ENCODE measurements at places on chromosomes 1 and 21.

DNA sequence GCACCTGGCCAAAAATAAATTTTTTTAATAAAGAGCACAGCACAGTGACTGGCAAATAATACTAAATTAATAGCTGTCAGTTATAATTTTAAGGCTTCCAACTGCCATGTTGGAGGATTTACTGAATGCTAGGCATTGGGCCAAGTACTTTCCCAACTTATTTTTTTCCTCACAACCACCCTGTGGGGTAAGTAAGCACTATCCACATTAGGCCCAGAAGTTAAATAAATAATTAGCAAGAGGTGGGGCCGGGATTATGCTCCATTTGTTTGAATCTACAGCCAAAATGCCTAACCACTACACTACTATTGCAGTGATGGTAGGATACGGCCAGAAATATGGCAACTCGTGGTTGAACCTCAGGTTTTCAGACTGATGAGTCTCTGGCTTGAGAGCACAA is 4.6 kb upstream of the TRNAU1AP start:
- DNase-seq = no peak

- DNase-seq = no peak
Measured at GRCh38 chr1:156157506-156157905, 4.1 kb downstream of the SEMA4A start.

DNA sequence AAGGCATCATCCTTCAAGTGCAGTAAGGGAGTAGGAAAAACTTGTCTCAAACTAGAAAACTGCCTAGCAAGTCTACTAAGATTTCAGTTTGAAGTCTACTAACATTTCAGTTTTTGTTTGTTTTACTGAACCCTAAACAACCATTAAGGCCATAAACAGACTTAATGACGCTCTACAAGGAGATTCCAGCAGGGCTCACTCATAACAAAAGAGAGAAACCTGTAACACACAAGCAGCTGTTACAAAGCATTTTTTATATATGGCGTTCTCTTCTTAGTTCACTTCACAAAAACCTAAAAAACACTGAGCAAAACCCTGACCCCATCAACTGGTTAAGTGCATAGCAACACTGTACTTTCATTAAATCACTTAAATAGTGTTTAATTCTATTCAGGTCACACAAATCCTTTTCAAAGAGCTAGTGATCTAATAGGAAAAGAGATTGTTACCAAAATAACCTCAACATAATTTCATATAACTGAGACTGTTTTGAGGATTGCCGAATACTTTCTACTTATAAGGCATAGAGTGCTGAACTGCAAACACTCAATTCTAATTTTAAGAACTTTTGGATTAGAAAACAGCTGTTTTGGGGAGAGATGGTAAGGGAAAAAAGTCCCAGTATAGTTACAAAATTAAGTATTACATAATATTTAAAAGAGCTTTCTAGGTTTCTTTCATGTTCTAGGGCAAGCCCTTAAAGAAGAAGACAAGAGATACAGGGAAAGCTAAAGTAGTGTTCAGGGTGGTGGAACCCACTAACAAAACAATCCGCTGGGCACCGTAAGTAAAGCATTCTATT is 1.4 kb downstream of the B3GALNT2 start:
- DNase-seq = peak; percentile 58

GRCh38 chr1:115317101-115318012 is 20.7 kb downstream of the NGF start:
- DNase-seq = no peak

GRCh38 chr1:247701338-247701737 is 15.1 kb downstream of the OR6F1 start:
- no peak for DNase-seq

DNA sequence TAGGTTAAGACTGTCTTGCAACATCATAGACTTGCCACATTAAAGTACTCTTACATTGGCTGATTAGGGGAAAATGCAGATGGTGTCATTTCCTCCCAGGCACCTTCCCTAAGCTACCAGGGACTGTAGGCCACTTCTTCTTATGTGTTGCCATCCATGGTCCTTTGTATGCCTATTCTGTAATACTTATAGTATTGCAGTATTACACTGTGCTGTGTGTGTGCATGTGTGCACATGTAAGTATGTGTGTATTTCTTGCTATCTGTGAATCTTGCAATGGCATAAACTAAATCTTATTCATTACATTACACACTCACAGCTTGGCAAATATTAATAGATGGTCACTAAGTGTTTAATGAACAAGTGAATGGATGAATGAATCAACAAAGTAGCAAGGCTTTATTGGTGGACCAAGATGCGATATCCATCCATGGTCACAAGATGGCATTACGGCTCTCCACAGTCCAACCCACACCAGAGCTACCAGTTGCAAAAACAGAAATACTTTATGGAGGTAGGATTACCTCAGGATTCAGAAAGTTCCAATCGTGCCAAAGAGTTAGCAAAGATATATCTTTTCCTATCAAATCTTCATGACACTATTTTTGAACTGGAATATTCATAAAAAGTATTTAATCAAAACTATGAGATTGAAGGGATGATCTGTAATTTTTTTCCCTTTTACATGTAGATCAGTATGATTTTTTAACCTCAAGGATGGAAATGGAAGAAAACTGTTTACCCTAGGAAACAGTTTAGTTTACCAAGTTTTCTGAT is 160.2 kb downstream of the DENND1B start:
- peak; percentile 64 for DNase-seq

DNA sequence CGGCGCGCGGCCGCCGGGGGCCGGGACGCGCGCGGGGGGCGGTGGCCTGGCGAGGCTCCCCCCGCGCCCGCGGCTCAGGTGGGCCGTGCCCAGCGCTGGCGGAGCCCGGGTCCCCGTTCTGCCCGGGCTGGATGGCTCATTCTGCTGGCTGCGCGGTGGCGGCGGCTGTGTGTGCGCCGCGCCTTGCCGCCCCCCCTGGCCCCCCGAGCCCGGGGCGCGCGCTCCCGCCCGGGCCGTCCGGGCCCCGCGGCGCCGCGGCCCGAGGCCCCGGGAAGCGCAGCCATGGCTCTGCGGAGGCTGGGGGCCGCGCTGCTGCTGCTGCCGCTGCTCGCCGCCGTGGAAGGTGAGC is at the start of gene EPHB2:
Gene EPHB2, plus strand, starts transcription at position 139 of the 349 bp plus-strand sequence. Its CDS starts 144 bp downstream, at position 283.
- DNase-seq = peak; percentile 58

- no peak for DNase-seq
Measured at GRCh38 chr1:77300566-77300965, 18.7 kb downstream of the AK5 start.

DNA sequence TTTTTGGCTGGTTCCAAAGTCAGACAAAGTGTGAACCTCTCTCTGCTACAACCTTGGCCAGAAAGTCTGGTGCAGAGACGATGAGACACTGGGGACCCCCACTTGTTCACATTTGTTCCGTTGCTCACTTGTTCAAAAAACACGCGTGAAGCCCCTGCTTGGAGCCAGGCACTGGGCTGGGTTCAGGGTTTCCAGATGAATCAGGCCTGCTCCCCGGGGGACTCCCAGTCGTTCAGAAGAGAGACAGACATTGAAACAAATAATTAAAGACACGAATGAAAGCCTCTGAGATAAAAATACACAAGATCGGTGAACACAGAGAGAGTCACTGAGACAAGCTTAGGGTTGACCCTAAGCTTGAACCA is 101.5 kb upstream of the RUNX3 start:
- no peak for DNase-seq

DNA sequence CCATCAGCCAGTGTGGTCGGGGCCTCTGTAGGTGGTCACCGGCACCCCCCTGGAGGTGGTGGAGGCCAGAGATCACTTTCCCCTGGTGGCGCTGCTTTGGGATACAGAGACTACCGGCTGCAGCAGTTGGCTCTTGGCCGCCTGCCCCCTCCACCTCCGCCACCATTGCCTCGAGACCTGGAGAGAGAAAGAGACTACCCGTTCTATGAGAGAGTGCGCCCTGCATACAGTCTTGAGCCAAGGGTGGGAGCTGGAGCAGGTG is 961 bp downstream of the RBM15 start:
- no peak for DNase-seq

- DNase-seq = no peak
Measured at GRCh38 chr1:61797045-61797755, 54.9 kb downstream of the PATJ start.

DNA sequence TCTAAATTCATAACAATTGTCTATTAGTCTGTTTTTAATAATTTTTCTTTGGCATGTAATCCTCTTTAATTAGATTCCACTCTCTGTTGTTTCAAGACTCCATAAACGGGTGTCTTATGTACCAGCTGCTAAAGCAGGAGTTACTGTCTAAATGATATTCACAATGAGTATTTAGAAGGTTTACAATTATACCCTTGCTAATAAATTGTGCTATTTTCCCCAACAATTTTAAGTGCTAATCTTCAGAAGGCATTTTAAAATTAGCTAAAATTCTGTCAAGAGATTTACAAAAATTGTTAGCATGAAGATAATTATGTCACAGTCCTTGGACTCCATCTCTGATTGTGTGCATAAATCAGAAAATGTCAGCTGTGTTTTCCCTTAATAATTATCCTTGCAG is 83.7 kb downstream of the DPYD start:
- DNase-seq = no peak

GRCh38 chr1:91123773-91124172 is 101.9 kb upstream of the ZNF644 start:
- DNase-seq = no peak

DNA sequence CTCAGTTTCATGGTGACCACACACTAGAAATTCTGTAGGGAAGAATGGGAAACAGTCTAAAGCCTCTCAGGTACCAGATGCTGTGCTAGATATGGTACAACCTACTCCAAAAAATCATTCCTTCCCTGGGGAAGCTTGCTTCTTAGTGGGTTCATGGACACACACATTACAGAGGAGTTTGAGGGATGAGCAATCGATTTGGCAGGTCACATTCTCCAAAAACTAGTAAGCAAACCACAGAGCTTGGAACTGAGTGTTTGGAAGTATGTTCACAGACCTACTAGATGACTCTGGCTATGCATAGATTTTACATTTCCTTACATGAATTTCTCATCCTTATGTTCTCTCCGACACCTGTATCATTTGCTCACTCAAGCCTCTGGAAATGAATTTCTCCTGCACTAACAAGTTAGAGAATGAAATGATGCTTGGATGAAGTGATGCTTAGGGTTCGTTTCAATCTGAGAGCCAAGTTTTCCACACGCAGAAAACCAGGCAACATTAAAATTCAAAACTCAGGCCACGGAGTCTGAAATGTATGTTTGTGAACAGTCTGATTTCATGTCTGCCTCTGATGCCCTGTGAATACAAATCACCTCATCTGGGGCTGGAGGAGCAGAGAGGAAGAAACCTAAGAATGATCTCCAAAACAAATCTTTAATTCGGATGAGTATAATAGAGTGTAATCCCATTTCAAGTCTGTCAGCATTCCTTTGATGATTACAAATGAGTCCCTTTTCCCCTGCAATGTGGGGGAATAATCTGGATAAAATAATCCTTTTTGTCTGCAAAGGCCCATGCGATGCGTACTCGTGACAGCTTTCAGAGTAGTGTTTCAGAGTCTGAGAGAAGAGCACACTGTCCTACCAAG is 11.0 kb downstream of the EVA1C start:
- DNase-seq = no peak

- DNase-seq = no peak
Measured at GRCh38 chr1:53415432-53415831, 43.8 kb upstream of the DMRTB1 start.

- no peak for DNase-seq
Measured at GRCh38 chr1:66938613-66939012, 13.8 kb downstream of the MIER1 start.

DNA sequence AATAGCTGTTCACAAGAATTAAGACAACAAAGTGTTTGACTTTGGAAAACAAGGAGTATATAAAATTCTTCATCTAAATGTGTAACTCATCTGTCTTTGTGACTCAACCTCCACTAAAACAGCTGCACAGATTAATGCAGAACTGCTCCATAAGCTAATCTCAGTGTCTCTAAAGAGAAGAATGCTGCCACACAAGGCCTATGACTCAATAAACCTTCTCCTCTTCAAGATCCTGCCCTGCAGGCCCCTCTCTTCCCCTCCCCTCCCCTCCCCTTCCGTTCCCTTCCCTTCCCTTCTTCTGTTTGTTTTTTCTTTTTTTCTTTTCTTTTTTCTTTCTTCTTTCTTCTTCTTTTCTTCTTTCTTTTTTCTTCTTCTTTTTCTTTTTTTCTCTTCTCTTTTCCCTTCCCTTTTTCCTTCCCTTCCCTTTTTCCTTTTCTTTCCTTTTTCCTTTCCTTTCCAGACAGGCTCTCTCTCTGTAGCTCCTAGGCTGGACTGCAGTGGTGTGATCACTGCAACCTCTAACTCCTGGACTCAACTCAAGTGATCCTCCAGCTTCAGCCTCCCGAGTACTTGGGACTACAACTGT is 1052.8 kb downstream of the BRINP3 start:
- DNase-seq = no peak

DNA sequence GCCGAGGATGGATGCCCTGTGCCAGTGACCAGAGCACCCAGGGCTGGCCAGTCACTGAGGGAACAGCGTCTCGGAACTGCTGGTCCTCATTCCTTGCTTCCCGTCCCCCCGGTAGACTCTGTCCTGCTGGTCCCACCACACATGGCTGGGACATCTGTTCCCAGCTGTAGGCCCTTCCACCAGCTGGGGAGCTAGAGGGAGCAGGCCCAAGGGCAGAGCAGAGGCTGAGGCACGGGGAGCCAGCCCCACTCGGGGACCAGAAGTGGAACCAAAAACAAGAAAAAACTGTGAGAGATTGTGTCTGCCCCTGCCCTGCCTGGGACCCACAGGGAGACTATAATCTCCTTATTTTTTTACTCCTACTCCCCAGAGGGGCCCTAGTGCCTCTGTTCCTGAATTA is 23.8 kb downstream of the ATP8B2 start:
- DNase-seq = no peak
